AG10803 (cell line): ENCODE measurements at places on chromosomes 4 and X.
A peak's percentile ranks its signal among the peaks of the same experiment; 100 is the strongest.

GRCh38 chr4:121958777-121959176 is 6.9 kb upstream of the TRPC3 start:
- DNase-seq = no peak

GRCh38 chr4:17762726-17763125 is 18.7 kb downstream of the FAM184B start:
- peak; percentile 25 for DNase-seq

DNA sequence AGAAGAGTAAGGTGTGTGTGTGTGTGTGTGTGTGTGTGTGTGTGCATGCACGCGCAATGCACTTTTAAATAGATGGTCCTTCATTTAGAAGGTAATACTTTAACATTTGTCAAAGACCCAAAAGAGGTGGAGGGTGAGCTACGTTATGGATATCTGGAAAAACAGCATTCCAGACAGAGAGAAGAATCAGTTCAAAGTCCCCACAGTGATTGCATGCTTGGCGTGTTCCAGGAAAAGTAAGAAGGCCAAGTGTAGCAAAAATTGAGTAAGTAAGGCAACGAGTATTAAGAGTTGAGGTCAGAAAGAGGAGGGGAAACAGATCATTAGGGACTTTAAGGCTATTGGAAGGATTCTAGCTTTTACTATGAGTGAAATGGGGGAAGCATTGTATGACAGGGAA is 21.9 kb upstream of the GABRE start:
- no peak for DNase-seq

DNA sequence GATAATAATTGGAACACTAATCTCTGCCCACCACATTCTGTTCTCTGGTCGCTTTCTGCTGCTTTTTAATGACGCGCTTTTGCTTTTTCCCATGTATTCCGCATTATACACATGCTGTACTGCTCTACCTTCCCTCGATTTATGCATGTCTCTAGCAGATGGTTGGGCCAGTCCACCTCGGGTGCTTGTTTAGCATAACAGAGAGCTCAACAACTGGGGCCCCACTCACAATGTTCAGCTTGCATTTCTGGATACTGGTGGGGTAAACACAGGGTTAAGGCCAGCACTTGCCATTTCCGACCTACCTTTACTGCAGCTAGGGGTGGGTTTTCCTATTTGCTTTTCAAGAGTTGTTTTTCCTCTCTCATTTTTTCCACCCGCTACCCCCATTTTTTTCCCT is 255.8 kb downstream of the SOX3 start:
- no peak for DNase-seq

DNA sequence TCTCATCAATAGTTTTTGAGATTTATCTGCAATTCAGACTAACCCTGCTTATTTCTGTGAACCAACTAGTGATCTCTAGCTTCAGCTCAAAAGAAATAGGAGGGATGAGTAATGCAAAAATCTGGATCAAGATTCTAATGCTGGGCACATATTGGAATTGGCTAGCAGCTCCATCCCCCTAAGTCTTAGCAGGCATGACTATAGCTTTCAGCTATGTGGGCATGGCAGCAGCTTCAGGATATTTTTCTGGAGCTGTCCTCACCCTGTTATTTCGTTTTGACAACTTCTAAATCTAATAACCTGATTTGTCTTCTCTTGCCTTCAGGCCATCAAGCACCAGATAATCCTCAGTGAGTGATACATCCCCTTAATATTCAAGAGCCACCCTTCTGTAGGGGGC is 50.8 kb upstream of the GNPDA2 start:
- no peak for DNase-seq

- DNase-seq = no peak
Observed at GRCh38 chr4:37397505-37397904, 153.0 kb downstream of the NWD2 start.

DNA sequence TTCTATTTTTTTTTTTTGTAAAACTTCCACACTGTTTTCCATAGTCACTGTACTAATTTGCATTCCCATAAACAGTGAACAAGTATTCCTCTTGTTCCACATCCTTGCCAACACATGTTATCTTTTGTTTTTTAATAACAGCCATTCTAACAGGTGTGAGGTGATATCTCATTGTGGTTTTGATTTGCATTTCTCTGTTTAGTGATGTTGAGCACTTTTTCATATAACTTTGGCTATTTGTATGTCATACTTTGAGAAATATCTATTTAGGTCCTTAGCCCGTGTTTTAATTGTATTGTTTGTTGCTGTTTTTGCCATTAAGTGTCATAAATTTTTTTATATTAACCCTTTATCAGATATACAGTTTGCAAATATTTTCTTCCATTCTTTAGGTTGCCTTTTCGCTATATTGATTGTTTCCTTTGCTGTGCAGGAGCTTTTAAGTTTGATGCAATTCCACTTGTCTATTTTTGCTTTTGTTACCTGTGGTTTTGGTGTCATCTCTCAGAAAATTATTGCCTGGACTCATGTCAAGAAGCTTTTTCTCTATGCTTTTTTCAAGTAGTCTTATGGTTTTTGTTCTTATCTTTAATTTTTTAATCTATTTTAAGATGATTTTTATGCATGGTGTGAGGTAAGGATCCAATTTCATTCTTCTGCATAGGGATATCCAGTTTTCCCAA is 27.9 kb upstream of the NDNF start:
- no peak for DNase-seq

- DNase-seq = no peak
Observed at GRCh38 chrX:12614266-12614665, 176.9 kb upstream of the PRPS2 start.
